Left ventricle myocardium superior (tissue), 1 donor: ENCODE measurements at places on chromosomes 4 and X.

DNA sequence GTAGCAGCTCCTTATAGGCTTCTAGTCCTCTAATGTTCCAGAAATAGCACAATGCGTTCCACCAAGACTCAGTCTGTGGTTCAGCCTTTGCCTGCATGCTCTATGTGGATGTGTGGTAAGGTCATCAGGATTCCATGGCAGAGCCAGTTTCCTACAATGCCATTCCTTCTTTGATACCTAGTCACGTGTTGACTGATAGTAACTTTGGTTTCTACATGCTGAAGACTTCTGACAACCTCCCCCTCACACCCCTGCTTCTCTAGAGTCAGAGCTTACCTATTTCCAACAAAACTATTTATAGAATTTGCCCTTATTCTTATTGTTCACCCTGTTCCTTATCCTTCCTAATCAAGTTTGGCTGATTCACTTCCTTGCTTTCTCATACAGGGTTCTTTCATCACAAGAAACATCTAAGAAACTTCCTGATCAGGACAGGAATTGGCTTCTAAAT is 81.1 kb downstream of the CT47B1 start:
- no peak for DNase-seq

- DNase-seq = no peak
Observed at GRCh38 chr4:81257021-81257420, 42.0 kb upstream of the PRKG2 start.

GRCh38 chr4:123616951-123617461 is 220.4 kb downstream of the SPRY1 start:
- DNase-seq = peak; percentile 65

GRCh38 chr4:5971078-5971450 is 47.2 kb downstream of the C4orf50 start:
- peak; percentile 20 for DNase-seq

DNA sequence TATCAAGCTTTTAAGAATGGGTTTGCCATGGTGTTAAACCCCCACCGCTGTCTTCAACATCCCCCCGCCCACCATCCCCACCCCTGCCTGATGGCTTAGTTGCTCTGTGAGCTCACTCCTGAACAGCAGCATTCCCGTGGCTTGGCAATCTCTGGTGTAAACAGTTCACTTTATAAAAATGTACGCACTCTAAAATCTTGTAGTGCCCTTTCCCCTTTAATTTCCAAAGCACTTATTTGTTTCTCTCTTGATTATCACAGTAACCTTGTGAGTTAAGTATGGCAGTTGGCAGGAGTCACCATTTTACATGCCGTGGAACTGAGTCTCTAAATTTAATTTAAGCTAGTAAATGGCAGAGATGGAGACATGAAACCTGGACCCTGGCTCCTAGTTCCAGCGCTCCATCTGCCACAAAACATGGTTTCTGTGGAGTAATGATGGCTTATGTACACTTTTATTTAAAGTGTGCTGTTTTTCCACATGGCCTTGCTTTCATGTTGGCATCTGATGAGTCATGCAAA is 123.1 kb downstream of the AFF1 start:
- no peak for DNase-seq

- no peak for DNase-seq
Observed at GRCh38 chrX:143661286-143661685, 25.4 kb upstream of the SLITRK4 start.

DNA sequence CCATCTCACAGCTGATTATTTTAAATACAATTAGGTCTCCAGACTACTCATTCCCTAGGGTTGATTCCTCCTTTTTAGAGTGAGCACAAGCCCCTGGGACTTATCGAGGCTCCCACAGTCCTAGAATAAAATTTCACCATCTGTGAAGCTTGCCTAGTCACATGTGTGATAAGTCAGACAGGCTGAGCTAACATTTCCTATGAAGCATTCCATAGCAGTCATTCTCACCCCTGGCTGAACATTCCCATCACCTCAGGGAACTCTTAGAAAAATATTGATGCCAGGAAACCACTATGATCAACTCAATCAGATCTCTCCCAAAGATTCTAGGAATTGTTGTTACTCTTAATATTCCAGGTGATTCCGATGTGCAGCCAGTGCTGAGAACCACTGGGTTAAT is 37.7 kb downstream of the ARHGEF9 start:
- no peak for DNase-seq

DNA sequence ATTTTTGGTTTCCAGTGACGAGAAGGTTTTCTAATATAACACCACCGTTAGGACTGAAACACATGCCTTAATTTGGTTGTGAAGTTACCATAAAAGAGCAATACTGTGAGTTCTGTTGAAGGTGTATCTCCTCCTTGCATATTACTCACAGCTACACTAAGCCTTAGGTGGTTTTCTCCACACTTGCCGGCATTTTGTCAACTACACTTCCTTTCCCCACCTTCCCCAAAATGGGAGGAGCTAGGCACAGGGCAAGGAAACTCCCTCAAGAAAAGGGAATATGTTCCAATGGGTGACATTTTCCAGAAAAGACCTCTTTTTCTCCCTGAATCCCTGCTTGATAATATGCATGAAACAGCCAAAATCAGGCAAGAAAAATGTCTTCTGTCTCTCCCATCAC is 44.8 kb downstream of the RELL1 start:
- DNase-seq = no peak

DNA sequence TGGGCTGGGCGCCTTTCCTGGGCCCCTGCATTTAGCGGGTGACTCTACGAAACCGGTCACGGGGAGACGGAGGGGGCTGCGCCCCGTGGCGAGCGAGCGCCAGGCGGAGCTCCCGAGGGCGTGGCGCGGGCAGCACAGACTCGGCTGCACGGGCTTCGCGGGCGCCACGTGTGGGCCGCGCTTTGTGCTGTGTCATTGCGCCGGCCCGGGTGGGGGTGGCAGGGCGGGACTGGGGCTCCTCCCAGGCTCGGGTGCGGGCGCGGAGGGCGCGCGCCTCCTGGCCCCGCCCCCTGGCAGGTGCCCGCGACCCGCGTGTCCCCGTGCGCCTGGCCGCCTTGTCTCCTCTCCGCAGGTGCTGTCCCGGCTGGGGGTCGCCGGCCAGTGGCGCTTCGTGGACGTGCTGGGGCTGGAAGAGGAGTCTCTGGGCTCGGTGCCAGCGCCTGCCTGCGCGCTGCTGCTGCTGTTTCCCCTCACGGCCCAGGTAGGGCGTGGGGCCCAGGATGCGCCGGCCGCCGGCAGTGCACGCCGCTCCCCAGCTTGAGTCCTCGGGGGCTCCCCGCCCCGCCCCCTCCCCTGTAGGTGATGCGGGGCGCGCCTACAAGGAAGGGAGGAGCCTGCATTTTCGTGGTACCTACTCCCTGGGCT is 651 bp downstream of the UCHL1 start:
- peak; percentile 64 for DNase-seq

GRCh38 chr4:108049406-108049805 is 59.7 kb downstream of the HADH start:
- DNase-seq = no peak

- DNase-seq = no peak
Observed at GRCh38 chr4:152229782-152230289, 306.1 kb downstream of the FBXW7 start.

GRCh38 chr4:80138551-80139538 is 58.5 kb upstream of the PRDM8 start:
- DNase-seq = no peak

DNA sequence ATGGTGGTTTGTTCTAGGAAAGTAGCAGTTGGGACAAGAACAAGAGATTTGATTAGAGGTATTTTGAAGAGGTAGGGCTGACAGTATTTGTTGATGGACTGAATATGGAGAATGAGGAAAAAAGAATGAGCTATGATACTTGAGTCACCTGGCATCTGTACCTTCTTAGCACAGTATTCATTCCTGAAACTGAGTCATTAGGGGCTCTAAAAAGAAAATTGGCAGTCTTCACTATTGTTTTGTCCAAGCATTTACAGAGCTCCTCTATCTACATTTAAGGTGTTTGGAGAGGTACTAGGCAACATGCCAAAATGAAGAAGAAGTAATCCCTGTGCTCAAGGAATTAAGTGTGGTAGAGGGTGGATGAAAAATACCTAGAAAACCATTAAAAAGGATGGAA is 165.8 kb downstream of the SHROOM4 start:
- DNase-seq = no peak
